ENCODE measurements at places on chromosomes 1 and 21.

GRCh38 chr1:64133036-64133435 lies 70.4 kb upstream of the UBE2U start:
- DNase-seq, result no peak

DNA sequence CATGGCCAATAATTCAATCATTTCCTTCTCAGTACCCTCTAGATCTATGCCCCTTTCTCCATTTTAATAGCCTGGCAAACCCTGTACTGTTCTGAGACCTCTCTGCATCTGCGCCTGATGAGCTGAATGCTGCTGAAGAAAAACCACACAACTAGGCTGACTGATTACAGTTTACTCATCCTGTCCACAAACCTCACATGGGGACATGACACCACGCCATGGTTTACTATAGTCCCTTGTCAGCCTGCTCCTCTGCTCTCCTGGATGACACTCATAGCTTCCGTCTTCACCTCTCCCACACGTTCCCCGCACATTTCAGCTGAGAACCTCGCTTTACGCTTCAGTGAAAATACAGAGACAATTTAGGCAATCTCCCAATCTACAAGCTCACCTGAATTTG lies 59.7 kb downstream of the DESI2 start:
- DNase-seq, result no peak

DNA sequence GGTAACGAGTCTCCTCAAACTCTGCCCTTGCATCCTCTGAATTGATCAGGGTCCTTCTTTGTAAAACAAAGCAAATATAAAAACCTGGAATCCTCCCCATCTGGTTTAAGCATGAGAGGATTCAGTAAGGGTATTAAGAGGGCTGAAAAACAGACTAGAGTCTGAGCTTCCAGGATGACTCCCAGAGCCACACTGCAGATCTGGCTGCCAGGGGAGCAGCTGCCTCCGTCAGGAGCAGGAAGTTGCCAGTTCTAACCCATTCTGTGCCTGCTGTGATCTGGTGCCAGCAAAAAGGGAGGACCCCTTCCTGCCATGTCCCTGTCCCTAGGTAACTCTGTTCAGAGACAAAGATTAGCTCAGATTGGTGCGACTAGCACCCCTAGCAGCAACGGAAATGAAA lies 27.5 kb downstream of the SERTAD4 start:
- no peak for DNase-seq

DNA sequence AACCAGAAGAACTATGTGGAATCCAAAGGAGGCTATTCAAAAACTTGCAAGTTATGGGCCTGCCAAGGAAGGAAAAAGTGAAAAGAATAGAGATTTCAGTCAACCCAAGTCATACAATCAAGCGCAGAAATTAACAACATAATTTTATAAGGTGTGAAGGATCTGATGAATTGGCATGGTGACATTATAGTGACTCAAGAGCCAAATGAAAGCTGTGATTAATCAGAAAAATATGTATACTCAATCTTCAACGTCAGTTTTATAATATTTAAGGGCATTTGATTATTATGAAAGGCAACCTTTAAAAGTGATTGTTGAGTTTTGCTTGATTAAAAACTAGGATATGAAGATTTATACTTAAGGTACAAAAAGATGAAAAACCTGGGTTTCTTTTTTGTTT lies 37.8 kb upstream of the THEM4 start:
- no peak for DNase-seq

- DNase-seq, result no peak
These were observed 2.6 kb downstream of the CTSE start for GRCh38 chr1:206021008-206021625.
